ENCODE measurements at places on chromosomes 13 and 19. TPM values are rescaled to one million over a fixed set of nuclear protein-coding genes. Genes with fewer than 3 reads are reported as not detected.

DNA sequence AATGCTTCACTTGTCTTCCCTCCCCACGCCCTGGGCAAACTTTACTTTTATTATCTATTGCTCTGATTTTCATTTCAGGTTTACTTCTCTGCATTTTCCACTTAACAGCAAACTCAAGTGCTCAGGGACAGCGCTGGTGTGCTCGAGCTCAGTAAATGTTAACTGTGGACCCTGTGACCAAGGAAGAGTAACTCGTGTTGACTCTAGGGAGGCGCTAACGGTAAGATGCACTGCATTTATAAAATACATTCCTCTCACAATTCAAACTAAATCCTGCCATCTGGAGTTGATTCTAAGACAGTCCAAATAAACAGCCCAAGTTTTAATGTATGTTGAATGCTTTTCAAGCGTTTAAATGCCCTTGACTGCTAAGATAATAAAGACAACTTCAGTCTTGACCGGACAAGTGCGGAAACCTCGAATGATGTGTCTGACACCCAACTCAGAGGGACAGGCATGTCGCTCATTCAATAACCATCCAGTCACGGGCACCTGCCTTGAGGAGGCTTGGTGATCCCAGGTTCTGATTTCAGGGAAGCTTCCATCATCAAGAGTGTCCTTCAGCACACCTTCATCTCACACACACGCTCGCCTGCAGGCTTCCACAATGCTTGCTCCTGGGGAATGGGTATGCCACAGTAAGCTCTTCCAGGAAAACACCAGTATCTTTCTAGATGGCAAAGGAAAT, 93.2 kb downstream of the STK24 start:
- DNase-seq = no peak

DNA sequence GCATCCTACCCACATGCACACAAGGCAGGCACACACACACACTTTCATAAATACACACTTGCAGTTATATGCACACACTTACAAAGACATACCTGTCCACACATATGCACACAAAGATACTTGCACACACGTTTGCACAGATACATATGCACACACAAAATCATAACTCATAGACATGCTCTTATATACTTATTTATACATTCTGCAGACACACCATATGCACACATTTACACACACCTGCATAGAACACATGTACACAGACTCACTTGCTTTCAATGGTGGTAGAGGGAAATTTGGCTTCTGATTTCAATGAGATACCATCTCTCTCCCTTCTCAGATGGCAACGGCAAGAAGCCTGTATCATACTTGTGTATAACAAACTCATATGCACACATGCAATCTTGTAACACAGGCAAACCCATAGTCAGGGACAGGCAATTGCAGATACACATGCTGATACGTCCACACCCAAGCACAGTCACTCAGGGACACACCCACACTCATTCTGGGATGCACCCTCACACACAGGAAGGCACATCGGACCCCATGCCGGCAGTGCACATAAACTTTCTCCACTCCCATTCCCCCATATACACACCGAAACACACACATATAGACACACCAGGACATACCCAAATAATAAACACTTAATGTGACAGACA, 24.7 kb downstream of the OLFM2 start:
- DNase-seq = no peak

GRCh38 chr19:32829345-32829896, 40.1 kb downstream of the SLC7A9 start:
- DNase-seq = no peak

DNA sequence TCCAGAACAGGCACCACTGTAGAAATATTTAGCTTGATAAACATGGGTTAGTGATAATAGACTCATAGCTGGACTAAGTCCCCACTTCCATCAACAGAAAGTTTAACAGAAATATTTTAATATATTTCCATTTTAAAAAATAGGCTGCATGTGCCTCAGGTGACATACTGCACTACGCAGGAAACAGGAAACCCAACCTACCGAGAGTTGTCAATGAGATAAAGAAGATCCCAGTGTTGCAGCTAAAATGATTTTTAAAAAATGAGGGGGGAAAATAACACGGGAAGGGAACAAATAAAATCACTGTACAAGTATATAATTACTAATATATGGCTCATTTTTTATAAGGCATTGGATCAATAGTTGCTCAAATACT, 154.8 kb downstream of the TBC1D4 start:
- no peak for DNase-seq

DNA sequence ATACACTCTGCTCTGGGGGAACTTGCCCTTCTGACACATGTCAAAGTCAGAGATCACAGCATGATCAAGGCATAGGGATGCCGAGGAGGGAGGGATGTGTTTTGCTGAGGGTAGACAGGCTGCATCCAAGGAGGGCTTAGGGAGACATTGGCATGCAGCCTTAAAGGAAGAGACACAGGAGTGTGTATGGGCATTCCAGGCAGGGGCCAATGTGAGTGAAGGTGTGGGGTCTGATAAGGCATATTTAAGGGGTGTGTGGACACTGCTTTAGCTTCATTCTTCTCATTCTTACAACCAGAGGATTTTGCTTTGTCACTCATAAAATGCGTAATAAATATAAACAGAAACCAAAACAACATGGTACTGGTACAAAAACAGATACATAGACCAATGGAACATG, 193.4 kb downstream of the RGCC start:
- DNase-seq = no peak

DNA sequence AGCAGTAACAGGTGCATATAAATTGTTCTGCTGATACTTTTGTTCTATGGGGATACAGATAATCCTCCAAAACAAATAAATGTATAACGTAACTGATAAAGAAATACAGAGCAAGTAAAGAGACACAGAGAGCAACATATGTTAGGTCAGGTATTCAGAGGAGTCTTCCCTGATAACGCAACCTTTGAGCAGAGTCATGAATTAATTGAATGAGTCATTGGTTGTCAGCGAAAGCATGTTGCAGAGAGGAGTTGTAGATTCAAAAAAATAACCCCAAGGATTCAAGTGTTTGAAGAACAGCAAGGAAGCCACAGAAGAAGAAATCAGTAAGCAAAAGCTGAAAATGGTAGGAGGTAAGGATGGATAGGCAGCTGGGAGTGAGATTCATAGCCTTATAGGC, 245.2 kb downstream of the TBC1D4 start:
- DNase-seq = no peak

GRCh38 chr13:84609716-84610115, 727.4 kb upstream of the SLITRK1 start:
- no peak for DNase-seq

DNA sequence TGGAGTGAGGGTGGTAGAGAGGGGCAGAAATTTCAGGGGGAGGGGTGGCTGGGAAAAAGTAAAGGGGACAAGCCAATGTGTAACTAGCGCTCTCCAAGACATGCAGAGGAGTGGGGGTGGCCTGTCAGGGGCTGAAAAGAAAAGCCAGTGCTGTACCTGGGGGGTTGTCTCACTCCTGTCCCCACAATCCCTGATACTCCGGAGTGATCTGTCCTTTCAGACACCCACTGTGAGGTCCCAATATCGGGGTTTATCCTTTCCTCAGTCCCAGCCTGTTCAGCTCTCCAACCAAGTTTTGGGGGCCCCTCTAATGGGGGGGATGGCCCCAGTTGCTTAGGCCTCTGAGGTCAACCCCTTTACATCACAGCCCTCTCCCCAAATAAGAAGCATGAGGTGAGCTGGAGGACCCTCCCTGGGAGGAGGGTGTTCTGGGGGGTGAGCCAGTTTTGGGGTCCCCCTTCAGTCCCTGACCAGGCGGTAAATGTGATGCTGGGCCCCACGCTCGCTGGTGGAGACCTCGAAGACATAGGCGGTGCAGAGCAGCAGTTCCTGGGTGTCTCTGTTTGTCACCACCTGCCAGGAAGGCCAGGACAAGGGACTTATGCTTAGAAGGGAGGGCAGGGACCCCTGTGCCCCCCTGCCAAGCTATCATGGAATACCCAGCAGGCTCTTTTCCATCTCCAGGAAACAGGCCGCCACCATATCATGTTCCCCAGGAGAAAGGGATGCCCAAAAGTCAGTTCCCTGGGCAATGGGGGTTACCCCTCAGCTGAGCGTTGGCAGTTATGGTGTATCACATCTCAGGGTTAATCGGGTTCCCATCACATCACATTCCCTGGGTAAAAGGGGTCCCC, 5.9 kb downstream of the CD37 start:
- DNase-seq = no peak

DNA sequence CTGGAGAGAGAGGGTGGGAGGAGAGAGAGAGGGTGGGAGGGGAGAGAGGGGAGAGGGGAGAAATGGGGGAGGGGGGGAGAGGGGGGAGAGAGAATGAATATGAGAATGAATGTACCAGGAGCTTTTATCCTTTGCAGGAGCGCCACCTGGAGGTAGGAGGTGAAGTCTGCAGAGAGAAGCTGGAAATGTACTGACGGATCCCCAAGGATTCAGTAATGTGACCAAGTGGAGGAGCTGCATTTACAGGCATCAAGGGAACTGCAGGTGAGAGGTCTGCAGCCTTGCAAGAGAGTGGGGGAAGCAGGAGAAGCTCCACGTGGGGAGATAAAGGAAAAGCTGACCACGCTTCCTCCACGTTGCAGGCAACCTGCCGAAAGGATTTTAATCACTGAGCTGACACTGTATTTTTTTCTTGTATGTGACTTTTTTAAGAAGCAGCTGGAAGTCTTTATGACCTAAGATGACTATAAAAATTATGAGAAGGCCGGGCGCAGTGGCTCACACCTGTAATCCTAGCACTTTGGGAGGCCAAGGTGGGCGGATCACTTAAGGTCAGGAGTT, 33.7 kb downstream of the VSTM1 start:
- DNase-seq = no peak

DNA sequence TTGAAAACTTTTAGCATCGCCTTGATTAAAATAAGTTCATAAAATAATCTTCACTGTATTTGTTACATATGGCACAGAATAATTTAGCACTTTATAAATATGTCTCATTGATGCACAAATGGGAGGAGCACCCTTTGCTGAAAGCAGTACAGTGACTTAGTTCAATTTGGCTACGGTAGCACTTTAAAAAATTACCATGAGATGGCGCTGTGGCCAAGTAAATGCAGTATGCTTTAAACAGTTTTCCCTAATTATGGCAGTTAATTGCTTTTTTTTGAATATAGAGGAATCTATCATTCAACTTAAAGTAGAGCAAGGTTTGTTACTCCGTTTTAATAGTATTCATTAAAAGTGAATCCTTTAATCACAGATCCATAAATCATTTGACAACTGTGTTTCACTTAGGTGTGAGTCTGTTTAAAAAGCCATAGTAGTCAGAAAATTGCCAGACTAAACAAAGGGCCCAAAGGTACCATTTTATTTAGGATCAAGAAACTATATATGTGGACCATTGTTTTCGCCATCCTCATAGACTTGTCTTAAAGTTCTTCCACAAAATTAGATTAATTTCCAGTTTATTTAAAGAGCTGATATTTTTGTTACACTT, 34.7 kb upstream of the ESD start:
- no peak for DNase-seq

- DNase-seq = no peak
Measured at GRCh38 chr13:61162106-61162505, 253.5 kb downstream of the PCDH20 start.

DNA sequence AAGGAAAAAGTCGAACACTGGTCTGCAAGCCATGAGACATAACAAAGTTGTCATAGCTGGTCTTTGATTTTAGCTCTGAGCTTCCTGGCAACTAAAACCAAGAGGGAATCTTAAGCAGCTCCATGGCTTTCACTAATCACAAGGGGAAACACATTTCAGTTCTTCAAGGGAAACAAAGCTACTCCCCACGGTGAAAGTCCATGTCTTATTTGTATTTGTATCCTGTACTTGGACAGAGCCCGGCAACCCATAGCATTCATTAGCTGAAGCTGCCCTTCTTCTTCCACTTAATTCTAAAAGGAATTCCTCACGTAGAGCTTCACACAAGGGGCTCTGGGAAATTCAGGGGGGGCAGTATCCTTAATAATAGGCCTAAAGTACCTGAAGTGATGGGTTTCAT, 128.9 kb downstream of the RGCC start:
- DNase-seq = no peak

DNA sequence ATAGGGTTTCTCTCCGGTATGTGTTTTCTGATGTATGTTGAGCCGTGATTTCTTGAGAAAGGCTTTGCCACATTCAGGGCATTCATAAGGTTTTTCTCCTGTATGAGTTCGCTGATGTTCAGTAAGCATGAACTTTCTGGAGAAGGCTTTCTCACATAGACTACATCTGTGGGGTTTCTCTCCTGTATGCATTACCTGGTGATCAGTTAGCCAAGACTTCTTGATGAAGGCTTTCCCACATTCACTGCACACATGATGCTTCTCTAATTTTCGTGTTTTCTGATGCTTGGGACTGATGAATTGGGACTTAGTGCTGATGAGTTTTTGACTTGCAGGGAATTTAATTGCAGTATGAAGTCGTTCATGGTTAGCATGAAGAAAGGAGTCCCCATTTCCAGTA, 21.1 kb downstream of the ZNF350 start:
- DNase-seq = no peak

DNA sequence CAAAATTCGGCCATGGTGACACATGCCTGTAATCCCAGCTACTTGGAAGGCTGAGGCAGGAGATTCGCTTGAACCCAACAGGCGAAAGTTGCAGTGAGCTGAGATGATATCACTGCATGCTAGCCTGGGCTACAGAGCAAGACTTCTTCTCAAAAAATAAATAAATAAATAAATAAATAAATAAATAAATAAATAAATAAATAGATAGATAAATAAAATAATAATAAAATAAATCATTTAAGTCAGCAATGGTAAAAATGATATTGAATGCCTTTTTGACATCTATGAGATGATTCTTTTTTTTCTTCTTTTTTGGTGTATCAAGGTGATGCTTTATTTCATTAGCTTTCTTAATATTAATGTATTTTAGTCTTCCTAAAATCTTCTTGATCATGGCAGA, 221.7 kb upstream of the RXFP2 start:
- DNase-seq = no peak

DNA sequence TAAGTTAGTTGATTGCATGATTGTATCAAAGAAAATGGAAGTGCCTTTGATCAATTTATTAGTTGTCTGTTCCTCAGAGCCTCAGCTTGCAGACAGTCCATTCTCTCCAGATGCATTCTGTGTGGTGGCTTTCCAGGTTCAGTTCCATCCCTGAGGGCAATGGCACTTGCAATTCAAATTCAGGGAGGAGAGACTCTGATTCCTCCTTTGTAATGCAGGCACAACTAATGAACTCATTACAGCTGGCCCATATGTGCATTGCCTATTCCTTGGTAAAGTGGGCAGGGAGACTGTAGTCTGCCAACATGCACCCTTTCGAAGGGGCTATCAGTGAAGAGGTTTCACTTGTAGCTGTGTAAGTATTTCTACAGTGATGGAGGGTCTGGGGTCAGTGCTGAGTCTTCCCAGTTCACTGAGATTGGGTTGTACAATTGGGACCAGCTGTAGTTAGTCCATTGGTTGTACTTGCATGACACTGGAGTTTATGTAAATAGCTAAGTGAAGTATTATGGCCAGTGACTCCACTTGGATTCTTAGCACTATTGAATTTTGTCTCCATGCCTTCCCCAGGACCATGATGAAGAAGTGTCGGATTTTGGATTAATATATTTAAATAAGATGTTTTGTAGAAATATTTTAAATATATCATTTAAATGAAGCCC, 401.7 kb downstream of the GPC6 start:
- DNase-seq = no peak

Gene METTL21C
- total RNA-seq = not detected

Gene SYCN
- not detected for total RNA-seq

Gene ZNF772
- 18.3 TPM for total RNA-seq

Gene SUGT1
- 55.5 TPM for total RNA-seq

Gene HNRNPM
- total RNA-seq = 118 TPM

Gene GARIN5A
- total RNA-seq = 2.2 TPM

Measured in Right ventricle myocardium inferior (tissue), 1 donor.